Cardiac septum (tissue), 1 donor: ENCODE measurements at places on chromosomes 7 and 10. TPM values are rescaled to one million over a fixed set of nuclear protein-coding genes. Genes with fewer than 3 reads are reported as not detected.

- DNase-seq = no peak
Measured at GRCh38 chr7:17234030-17234397, 64.4 kb upstream of the AHR start.

GRCh38 chr10:72808001-72808400, 85.5 kb upstream of the OIT3 start:
- DNase-seq = no peak

CHRM2 gene
- total RNA-seq = 83.7 TPM

GRCh38 chr10:43982250-43982649, 333.6 kb upstream of the ZNF32 start:
- no peak for DNase-seq

DNA sequence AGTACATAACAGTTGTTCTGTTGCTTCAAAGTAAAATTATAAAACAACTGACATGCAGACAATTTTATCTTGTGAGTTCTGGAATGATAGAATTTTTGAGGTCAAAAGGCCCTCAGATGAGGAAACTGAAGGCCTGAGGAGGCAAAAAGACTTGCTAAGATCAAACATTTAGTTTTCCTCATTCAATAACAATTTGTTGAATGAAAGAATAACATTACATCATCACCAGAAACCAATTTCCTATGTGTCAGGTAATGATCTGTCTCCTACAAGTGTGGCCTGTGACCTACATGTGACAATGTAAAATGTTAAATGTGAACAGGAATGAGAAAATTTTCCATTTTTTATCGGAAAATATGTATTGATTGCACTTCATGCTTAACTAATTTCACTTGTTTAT, 16.6 kb upstream of the ASB4 start:
- no peak for DNase-seq

DNA sequence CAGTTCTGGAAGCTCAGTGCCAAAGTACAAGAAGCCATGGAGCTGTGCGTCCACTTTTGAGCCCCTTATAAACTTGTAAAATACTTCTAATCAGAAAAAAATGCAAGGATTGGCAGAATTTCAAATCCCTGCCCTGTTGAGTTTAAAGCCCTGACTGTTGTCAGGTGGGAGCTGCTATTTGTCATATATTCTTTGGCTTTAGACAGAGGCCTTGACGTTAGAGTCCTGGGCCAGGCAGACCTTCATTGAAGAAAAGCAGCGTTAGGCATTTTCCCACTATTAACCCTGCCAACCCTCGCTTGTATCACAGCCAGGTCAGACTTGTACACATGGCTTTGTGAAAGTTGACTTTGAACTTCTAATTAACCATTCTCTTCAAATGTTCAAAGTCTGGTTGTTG, 155.4 kb downstream of the TWIST1 start:
- DNase-seq = no peak

GRCh38 chr10:35203745-35204144, 77.1 kb downstream of the CREM start:
- DNase-seq = no peak

PKD1L1 gene
- 2.5 TPM for total RNA-seq

GRCh38 chr7:111531993-111532392, 30.3 kb downstream of the IMMP2L start:
- DNase-seq = no peak

OPN4 gene
- total RNA-seq = not detected

- no peak for DNase-seq
Measured at GRCh38 chr10:68633281-68633680, 73.1 kb downstream of the TET1 start.

- no peak for DNase-seq
Measured at GRCh38 chr10:119341459-119342301, 134.3 kb downstream of the GRK5 start.

DNA sequence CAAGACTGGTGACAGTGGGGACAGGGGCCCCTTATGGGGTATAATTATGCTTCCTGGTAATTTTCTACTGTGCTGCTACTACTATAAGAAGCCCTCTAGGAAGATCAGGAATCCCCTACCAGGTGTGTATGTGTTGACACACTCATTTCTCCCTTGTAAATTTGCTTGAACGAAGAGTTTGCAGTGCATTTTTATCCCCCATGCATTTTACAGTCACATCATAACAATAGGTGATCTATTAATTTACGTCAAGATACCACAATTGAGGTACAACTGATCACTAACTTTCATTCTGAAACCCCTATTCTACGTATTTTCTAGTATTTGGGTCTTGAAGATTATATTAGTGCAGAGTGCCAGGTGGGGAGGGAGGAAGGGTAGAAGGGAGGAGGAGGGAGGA, 252.2 kb downstream of the NSUN6 start:
- no peak for DNase-seq

- DNase-seq = peak; percentile 62
Measured at GRCh38 chr7:44700322-44700721, 48.3 kb upstream of the ZMIZ2 start.

FFAR4 gene
- 0.08 TPM for total RNA-seq

DNA sequence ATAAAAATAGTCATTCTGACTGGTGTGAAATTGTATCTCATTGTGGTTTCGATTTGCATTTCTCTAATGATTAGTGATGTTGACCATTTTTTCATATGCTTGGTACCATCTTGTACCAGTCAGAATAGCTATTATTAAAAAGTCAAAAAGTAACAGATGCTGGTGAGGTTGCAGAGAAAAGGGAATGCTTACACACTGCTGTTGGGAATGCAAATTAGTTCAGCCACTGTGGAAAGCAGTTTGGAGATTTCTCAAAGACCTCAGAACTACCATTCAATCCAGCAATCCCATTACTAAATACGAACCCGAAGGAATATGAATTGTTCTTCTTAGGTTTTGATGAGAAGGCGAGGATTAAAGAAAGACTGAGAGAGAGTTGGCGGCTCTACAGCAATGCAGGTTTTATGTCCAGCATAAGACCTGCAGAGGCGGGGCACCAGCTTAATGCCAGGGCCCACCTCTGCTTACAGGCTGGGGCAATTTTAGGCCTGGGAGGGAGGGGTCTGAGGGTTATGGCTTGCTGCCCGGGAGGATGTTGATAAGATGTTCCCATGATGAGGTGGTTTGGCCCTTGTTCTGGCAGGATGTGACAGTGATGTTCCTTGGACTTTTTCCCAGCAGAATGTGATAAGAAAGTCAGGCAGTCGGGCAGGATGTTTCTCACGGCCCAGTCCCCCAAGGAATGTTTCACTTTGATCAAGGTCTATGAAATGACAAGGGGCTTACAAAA, 74.4 kb downstream of the MEST start:
- peak; percentile 88 for DNase-seq

SLC16A9 gene
- total RNA-seq = 1.5 TPM

DNA sequence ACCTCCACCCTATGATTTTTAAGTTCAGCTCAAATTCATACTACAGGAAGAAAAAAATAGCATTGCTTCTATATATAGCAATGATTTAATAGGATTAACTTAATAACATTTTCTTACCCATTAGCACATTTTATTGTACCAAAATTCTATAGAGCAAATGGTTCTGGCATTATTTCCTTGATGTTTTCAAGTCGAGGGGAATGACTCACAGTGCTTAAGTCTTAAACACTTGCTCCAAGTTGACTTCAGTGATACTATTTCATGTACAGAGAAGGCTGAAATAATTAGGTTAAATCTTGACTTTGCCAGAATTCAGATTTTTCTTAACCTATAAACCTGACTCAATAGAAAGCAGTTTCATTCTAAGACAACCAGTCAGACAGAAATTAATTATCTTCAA, 1133.8 kb downstream of the SORCS3 start:
- DNase-seq = no peak

DNA sequence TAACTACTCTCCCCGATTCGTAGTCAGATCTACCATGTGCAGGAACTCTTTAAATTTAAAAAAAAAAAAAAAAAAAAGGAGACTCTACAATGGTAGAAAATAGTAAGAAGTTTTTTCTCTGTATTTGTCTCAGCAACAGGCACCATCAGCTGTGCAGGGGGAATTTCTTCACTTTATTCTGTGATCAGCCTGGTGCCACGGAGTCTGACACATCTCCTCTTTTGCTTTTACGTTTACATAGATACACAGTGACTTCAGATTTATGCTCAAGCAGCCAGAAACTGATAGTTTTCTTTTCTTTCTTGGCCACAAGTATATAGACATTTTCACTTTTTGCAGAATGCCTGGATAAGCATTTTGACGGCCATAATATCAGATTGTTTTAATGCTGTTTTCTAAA, 190.6 kb upstream of the AKR1E2 start:
- DNase-seq = no peak

DNA sequence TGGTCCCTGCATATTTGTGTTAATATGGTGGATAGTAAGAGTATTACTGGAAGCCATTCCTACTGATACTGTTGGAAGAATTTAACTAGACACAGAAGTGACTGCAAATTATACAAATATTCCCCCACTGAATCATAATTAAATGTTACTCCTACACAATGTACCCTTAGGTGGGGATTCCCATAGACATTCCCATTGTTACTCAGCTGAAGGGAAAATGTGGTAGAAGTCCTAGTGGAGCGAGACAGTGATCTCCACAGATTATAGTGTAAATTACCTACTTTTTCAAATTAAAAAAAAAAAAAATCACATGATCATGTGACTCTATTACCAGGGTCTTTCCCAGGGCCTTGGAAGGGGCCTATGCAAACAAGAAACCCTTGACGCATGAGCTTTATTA, 611.8 kb downstream of the LRMDA start:
- DNase-seq = no peak

DNA sequence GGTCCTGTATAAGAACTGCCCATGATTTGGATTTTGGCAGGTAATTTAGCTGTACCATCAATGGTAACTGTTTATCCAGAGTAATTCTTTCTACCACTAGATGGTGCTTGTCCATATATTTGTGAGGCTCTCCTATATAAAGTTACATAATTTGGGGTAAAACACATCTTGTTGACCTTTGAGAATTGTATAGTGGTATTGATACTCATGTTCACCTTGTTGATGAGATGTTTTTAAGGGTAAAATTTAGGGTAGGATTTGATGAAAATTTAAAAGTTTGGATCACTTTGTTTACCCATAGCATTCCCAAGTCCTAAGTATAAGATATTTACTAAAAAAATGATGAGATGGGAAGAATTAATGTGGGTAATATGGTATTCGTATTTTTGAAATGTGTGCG, 31.6 kb downstream of the ST7 start:
- no peak for DNase-seq

GRCh38 chr10:47249881-47250280, 50.1 kb upstream of the GDF10 start:
- DNase-seq = no peak
